ENCODE measurements at places on chromosomes 3 and 15.
A peak's percentile ranks its signal among the peaks of the same experiment; 100 is the strongest.

DNA sequence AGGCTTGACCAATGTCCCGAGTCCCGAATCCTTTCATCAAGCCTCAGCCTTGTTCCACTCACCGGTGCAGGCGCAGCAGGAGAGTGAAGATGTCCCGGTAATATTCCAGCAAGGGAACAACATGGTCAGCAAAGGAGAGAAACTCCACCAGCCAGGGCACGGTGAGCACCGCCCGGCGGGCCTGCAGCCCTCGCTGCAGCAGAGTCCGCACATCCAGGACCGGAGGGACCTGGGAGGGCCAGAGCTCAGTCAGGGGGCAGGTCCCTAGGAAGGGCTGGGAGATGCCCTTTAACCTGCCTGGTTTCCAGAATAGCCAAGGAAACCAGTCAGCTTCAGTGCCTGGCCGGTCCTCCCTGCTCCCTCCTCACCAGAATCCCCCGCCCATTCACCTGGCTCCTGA is 6.4 kb downstream of the CDAN1 start:
- no peak for DNase-seq

DNA sequence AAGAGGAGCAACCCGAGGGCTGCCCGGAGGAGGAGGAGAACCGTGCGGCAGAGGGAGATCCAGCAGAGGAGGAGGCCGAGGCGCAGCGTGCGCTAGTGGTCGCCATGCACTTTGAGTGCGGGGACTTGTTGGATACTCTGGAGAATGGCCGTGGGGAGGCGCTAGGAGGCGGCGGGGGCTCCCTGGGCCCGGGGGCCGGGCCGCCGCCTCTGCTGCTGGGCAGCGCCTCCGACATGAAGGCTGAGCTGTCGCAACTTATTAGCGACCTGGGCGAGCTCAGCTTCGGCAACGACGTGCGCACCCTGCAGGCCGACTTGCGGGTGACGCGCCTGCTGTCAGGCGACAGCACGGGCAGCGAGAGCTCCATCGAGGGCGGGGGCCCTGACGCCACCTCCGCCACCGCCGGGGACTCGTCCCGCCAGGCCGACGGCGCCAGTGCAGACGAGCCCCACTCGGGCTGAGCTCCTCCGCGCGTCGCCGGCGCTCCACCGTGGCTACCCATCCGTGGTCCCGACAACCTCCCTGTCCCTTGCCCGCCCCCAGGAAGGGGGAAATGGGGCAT is 2.0 kb downstream of the FAM43A start:
- peak; percentile 73 for DNase-seq

- no peak for DNase-seq
Measured at GRCh38 chr3:170638988-170639387, 53.1 kb upstream of the SLC7A14 start.

- peak; percentile 61 for DNase-seq
Measured at GRCh38 chr3:14598143-14598569, 53.4 kb upstream of the CCDC174 start.

GRCh38 chr3:8739757-8740504 is 6.3 kb downstream of the CAV3 start:
- no peak for DNase-seq

Data from stimulated activated CD4-positive, alpha-beta T cell treated with anti-CD3 and anti-CD28 coated beads, Interleukin-2, amount 100 ng/mL, for 24 hours (primary cell).